Bone marrow (tissue), 2 donors: ENCODE measurements at places on chromosomes 6 and 20.

- DNase-seq = no peak
These were observed 4.3 kb upstream of the MC3R start for GRCh38 chr20:56244259-56244658.

DNA sequence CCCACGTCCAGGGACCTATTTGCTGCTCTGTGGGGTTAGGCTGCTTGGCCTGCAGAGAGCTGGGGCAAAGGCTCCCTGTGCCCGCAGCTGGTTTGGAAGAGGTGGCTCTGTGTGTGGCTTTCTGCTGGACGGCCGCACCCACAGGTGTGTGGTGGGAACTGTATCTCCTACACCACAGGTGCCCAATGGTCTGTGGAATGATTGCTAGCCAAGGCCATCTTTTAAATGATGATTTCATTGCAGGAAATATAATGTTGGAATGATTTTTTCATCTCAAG is 178.4 kb downstream of the DLL1 start:
- DNase-seq = no peak

- DNase-seq = no peak
These were observed 156.8 kb downstream of the DTNBP1 start for GRCh38 chr6:15506066-15506465.

DNA sequence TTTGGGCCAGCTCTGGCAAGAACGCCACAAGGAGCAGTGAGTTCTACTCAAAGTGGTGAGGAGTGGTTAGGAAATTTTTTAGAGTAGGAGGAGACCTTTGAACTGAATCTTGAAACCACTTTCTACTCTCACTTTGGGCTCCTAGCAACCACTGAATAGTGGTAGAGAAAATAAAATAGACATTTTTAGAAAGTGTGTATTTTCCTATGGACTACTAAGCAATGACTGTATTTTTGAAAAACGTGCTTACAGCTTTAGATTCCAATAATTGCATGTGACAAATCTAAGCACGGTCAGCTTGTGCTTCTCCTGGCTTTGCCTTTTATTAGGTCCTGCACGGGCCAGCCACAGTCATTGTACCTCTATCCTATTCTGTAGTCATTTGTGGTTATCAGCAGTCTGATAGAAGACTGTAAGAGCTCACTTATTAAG is 8.7 kb upstream of the IFNGR1 start:
- no peak for DNase-seq

DNA sequence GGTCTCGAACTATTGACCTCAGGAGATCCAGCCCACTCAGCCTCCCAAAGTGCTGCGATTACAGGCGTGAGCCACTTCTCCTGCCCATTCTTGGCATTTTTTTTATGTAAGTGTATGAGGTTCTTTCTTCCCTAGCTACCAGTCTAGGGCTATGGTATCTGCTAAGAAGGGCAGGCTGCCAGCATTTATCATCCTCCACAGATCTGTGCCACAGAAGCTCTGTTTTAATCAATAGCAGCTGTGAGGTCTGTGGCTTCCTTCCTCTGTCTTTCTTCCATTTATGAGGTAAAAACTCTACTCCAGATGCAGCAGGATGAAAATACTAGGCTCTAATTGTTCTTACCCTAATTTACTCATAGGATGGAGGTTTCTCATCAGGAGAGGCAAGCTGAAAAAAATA is 1382.4 kb upstream of the ADGRB3 start:
- DNase-seq = no peak

DNA sequence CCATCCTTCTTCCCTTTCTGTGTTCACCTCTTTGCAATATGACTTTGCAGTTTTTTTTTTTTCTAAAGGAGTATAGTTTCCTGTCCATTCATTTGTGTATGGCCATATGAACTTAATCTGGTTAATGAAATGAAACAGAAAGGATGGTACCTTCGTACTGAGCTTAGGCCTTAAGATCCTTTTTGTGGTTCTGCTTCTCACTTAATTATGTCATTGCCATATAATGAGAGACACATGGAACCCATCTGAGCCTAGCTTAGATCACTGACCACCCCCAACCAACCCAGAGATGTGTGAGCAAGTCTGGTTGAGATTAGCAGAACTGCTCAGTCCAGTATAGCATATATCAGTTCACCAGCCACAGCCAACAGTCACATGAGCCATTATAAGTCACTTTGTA is 1179.6 kb downstream of the HACE1 start:
- DNase-seq = no peak

DNA sequence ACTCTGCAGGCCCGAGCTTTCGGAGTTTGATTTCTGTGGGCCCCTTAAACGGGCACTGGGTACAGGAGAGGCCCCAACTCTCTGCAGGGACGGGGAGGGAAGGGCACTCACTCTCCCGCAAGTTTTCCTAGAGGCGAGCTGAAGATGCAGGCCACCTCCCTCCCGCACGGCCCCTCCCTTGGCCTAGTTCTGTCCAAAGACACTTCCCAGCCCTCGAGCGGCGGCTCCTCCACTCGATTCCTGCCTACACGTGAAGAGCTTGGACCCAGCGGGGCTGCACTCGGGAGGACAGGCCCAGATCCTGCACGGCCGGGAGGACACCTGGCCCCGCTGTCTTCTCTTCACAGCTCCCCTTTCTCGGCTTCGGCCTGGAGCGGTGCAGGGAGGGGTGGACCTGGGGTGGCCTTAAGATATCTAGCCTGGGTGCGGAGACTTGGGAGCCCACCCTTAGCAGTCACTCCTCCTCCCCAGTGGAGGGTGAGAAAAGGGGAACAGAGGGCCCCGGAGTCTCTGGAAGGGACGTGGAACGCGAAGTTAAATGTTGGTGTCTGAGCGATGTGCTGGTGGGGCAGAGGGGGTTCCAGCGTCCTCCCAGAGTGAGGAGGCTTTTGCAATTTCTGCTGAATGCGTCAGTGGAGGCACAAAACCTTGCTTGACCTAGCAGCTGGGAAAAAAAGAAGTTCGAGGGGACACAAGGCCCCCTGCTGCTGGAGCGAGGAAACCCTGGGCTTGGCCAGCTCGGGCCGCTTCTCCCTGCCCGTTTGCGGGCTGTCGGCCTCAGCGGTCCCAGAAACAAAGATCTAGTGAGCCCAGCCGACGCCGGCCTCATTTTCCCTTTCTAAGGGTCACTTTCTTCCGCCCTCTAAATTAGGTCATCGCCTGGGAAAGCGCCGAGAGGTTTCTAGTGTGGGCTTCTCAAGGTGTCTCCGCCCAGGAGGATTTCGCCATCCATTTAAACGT is 4.9 kb downstream of the OLIG3 start:
- no peak for DNase-seq

DNA sequence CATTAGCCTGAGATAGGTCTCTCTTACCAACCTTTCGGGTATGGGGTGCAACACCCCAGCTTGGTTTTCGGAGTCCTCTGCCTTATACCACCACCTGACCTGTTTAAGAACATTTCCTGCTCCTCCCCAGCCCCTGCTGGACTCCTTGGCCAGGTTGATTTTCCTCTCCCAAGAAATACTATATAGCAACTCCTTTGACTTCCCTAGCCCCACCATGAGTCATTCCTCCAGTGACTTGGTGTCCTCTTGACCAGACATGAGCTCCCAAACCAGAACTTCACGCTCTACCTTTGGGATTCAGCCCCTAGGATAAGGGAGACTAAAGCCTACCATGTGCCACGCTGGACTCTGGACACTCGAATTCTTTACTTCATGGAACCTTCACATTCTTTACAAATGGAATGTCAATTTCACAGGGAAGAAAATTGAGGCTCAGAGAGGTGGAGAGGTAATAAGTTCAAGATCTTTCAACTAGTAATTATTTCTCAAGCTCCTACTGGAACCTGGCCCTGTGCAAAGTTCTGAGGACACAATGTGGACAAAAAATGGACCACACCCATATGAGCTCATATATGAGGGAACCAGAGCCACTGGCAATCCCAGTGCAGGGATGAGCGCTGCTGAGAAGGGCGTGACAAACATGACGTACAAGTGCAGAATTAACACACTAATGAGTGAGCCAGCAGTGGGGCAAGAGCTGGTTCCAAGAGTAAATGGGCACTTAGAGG is 48.2 kb downstream of the SIRPA start:
- DNase-seq = peak; percentile 15

GRCh38 chr6:14375930-14376329 is 258.4 kb downstream of the CD83 start:
- DNase-seq = no peak

DNA sequence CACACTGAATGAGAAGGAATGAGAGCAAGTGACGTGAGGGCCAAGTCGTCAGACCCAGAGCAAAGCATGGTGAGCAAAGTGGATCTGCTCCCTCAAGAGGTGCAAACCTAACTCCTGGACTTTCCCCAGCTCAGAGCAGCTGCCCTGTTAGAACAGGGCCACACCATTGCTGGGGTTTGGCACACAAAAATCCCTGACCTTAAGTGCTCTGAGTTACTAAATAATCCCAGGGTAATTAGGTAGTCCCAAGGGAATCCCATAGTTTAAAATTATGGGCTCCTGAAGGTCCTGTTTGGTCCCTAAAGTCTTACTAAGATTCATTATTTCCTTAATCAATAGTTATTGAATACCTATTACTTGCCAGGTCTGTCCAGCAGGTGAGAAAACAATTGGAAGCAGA is 165.1 kb upstream of the TNFAIP3 start:
- no peak for DNase-seq

DNA sequence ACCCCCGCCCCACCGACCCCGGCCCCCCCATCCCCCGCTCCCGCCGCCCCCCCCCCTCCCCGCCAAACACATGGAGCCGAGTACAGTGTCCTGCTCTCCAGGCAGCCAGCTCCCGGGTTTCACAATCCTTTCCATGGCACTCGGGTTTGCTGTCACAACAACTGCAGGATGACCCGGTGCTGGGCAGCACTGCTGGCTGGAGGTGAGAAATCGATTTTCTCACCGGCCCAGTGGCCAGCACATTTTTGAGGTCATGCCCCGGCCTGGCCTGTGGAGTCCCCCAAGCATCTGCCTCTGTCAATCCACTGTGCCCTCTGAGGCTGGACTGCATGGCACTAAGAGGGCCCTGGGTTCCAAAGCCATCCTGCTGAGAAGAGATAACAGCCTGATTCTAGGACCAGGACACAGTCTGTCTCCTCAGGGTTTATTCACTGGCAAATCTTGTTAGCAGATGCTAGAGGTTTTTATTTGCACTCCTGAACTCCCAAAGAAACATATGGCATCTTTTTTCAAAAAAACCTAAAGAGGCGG is 129.5 kb downstream of the NFATC2 start:
- DNase-seq = no peak

- DNase-seq = no peak
These were observed 137.6 kb downstream of the MRPL14 start for GRCh38 chr6:43989581-43990146.

GRCh38 chr20:5881703-5882102 is 68.6 kb downstream of the TRMT6 start:
- no peak for DNase-seq

DNA sequence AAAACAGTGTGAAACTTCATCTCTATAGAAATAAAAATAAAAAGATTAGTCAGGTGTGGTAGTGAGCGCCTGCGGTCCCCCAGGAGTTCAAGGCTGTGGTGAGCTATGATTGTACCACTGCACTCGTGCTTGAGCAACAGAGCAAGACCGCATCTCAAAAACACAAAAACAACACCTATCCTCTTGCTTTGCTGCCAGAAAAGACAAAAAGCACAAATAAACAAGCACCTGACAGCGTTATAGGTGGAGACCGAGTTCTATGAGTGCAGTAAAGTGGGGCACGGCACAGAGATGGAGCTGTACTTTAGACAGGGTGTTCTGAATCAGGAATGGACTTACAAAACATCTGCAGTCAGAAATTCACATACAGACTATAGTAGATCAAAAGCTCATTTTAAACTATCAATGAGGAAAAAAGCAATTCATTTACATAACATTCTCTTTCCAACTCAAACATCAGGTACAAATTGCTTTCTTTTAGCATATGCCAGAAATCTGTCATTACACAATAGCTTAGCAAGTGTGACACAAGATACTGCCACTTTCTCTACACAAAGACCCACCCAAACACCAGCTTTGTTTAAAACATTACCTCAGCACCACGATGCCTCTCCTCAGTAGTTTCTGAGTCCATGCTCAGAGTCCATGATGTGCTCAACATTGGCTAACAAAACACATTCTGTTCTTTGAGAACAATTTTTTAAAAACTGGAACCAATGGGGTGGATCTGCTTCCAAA is 10.1 kb downstream of the EZR start:
- DNase-seq = no peak

DNA sequence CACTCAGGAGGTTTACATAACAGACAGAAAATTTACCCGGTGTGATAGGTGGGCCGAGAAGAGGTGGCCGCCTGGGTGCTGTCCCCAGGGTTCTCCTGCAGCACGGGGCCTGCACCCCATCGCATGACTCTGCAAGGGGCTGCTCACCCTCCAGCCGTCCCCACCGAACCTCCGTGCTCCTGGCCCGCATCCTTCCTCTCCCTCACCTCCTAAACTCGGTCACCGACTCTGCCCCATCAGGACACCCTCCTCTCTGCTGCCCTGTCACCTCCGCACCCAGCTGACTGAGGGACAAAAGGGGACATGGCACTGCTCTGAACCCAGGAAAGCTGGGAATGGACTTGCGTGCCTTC is 147.6 kb downstream of the SYNDIG1 start:
- DNase-seq = no peak
